ENCODE measurements at places on chromosomes 12 and 14.

DNA sequence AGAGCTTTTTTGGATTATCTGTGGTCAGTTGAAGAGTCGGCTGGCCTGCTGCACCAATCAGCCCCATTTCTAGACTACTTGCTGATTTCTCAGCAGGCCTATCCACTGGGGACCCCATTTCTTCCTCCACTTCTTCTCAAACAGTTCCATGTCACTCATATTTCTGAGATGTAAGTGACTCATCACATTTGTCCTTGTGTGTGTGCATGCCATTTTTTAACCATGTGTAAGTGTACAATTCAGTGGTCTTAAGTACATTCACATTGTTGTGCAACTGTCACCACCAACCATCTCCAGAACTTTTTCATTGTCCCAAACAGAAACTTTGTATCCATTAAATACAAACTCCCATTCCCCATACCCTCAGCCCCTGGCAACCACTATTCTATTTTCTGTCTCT, 14.2 kb downstream of the TMEM229B start:
- no peak for DNase-seq

GRCh38 chr12:91577586-91578539, 395.2 kb upstream of the DCN start:
- DNase-seq = no peak

DNA sequence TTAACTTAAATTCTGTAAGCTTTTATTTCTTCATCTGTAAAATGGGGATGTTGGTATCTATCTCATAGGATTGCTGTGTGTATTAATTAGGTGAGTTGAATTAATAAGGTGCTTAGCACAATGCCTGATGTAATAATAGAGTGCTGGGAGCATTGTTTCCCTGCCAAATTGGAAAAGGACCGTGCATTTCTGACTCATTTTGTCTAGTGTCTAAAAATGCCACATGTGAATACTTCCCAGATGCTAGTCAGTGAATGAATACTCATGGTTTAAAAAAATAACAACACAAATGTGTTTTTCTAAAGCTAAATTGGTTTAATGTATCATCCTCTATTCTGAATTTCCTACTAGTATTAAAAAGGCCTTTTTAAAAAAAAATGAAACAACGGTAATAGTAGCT, 45.4 kb upstream of the NEDD1 start:
- DNase-seq = no peak

GRCh38 chr12:89665556-89665955, 43.1 kb downstream of the ATP2B1 start:
- no peak for DNase-seq

- no peak for DNase-seq
Measured at GRCh38 chr14:73787486-73788316, 63.9 kb upstream of the PTGR2 start.

- no peak for DNase-seq
Measured at GRCh38 chr12:51961834-51962233, 10.3 kb downstream of the ACVR1B start.

- DNase-seq = no peak
Measured at GRCh38 chr12:52090291-52090690, 10.8 kb downstream of the SMIM41 start.

- no peak for DNase-seq
Measured at GRCh38 chr12:67625004-67625403, 23.5 kb upstream of the DYRK2 start.

GRCh38 chr12:105449431-105449830, 118.9 kb downstream of the C12orf75 start:
- DNase-seq = no peak

- DNase-seq = no peak
Measured at GRCh38 chr14:69376439-69376838, 21.7 kb downstream of the ERH start.

GRCh38 chr12:127928178-127928577, 338.8 kb upstream of the TMEM132C start:
- DNase-seq = no peak

DNA sequence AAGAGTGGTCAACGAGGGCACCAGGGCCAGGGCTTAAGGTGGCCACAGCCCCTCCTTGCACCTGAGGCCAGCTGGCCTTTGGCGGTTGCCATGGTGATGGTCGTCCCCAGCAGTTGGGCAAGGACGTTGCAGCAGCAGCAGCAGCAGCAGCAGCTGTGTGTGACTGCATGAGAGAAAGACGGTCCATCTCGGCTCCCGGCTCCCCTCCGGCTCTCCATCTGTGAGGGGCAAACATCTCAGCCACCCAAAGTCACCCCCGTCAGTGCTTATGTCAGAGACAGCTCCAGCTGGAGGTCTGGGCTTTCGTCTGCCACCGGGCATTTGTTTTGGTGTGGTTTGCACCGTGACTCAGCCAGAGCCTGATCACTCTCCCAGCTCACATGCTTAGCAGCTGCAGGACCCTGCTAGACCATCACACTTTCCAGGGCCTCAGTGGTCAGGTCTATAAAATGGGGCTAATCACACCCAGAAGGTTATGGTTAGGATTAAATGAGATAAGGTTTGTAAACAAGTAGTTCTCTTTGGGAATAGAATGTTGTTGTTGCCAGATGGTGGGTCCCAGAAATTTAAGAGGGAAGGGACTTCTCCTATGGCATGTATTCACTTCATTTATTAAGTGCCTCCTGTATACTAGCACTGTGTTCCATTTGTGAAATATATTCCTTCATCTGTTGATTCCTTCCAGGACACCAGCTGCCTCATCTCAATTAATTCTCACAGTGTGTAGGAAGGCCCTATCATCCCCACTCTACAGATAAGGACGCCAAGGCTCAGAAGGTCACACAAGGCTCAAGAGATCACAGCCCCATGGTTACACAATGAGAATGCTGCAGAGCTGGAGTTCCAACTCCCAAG, 212.6 kb upstream of the LHX5 start:
- DNase-seq = no peak

- no peak for DNase-seq
Measured at GRCh38 chr14:54680651-54681050, 113.7 kb downstream of the SAMD4A start.

DNA sequence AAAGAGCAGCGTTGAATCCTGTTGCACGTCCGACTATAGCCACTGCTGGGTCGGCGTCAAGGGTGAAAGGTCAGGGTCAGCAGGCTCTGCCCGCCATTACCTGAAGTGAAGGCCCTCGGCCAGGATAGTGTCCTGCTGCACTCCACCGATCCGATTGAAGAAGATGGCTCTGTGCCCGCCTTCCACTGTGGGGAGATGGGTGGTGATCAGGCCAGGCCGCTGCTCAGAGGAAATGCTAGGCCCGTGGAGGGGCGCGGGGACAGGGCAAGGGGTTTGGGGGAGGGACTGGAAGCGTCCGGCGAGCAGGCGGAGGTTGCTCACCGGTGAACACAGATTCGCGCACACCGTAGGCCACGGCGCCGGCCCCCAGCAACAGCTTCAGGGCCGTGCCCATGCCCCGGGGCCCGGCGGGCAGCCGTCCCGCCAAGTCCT, 352 bp downstream of the PHB2 start:
- DNase-seq = peak; percentile 72

- DNase-seq = no peak
Measured at GRCh38 chr14:75368333-75368732, 59.5 kb upstream of the JDP2 start.

DNA sequence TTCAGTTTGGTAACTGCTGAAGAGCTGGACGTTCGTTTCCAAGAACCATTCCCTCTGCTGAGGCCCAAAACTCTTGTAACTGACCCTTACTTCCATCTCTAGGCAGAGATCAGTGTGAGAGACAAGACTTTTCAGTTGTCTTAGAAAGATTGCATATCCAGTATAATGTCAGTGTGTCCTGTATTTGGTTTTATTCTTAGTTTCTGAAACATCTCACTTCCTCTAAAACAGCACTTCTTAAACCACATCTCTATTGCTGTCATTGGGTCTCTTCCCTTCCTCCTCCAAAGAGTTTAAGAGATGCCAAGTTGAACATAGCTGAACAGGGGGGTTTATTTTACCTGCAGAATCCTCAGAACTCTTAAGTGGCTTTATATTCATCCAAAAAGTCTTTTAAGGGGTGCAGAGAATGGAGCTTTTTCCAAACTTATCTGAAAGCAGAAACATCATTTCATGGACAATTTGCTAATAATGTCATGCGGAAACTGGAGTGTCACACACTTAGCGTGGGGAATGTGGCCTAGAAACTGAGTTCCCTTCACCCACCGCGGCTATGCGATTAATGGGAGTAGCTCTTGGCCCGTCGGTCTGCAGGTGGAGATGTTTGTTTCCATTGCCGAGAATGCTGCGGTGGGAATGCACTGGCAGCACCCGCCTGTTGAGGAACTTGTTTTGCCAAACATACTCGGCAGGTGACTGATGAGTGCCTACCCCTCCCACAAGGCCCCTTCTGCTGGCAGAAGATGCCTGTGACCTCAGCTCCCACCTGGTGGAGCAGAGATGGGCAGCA, 148.2 kb downstream of the ADGRD1 start:
- DNase-seq = peak; percentile 32

DNA sequence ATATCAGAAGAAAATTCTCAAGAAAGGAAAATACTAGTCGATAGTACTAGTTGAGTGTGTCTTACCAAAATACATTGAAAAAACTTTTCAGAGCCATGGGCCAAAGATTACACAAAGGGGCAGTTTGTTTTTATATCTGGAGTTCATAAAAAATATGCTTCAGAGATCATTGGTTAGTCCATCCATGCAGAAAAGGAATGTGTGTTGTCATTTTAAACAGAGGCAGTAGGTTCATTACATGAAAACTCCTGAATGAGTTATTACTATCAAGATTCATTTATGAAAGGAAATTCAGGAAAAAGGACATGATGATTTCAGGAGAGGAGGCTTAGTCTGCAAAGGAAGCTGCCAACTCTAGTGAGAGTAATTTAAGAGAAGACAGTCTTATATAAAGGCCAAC, 354.8 kb downstream of the AEBP2 start:
- no peak for DNase-seq

DNA sequence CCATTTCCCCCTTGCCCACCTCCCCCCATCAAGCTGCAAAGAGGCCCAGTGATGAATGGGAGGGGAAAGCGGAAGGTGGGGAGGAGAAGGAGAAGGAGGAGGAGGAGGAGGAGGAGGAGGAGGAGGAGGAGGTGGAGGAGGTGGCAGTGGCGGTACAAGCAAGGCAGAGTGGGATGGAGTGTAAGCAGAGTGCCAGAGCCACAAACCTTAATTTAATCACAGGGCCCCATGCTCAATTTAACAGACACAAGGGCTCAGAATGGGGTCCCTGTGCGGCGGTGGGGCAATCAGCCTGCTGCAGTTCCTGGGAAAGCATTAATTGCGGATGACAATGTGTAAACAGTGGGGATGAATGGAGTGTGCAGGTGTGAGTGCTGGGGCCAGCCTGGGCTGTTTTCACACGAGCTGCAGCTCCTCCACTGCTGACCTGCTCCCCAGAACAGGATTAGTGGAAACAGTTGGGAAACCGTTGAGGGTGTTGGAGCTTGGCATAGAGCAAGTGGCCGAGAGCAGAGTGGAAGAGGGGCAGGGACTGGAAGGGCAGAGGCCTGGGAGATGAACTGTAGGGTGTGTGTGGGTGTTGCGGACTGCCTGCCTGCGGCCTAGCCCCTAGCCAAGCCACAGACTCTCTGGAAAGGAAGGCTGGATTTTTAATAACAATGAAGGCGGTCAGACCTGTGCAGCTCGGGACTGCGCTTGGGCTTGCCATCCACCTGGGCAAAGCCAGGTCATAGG, 36.4 kb upstream of the SMOC1 start:
- DNase-seq = no peak

DNA sequence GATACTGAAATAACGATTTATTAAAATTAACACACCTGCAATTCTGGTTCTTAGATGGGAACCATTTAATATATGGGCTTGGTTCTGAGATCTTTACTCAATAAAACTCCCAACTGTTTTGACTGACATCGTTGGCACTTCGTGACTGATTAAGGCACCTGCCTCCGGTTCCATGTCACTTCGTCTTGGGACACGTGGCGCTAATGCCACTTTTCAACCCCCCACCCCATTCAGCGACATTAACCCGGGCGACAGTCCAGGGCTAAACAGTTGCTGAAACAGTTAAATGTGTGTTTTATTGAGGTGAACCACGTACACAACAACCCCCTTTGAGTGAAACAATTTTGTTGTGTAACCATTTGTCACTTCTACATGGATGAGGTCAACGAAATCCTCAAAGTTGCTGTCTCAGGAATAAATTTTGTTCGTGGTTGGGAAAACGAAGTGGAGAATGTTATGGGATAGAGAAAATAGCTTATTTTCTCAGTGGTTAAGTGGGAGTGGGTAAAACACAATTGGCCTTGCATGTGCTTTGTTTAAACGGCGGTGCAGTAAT, 9.9 kb upstream of the SLC38A2 start:
- no peak for DNase-seq

DNA sequence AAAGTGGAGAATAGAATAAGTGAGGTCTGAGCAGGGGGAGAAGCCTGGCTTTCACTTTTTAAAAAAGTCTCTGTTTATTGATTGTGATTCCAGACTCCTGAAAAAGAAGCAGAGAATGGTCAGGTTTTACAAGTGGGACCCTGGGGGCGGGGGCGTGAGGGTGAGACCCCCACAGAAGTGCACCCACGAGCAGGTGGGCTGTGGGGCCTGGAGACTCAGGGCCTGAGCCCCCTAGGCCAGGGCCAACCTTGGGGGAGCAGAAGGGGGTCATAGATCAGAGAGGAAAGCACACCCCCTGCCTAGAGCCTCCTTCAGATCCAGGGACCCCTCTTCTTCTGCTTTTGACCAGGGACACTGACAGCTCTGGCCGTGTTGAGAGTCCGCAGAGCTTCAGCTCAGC, 180.3 kb downstream of the ADGRD1 start:
- DNase-seq = no peak

DNA sequence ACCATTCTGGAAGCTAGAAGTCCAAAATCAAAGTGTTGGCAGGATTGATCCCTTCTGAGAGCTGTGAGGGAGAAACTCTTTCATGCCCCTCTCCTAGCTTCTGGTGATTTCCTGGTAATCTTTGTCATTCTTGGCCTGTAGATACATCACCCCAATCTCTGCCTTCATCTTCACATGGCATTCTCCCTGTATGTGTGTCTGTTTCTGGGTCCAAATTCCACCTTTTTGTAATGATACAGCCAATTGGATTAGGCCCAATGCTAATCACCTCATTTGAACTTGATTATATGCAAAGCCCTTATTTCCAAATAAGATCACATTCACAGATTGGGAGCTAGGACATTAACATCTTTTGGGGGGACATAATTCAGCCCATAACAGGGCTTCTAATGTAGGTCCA, 76.9 kb upstream of the MBIP start:
- DNase-seq = no peak

GRCh38 chr12:75660805-75661404, 149.5 kb upstream of the KRR1 start:
- no peak for DNase-seq

GRCh38 chr12:103832048-103832997, 8.7 kb downstream of the NT5DC3 start:
- DNase-seq = no peak

GRCh38 chr12:108580531-108580930, 17.4 kb downstream of the TMEM119 start:
- DNase-seq = no peak

DNA sequence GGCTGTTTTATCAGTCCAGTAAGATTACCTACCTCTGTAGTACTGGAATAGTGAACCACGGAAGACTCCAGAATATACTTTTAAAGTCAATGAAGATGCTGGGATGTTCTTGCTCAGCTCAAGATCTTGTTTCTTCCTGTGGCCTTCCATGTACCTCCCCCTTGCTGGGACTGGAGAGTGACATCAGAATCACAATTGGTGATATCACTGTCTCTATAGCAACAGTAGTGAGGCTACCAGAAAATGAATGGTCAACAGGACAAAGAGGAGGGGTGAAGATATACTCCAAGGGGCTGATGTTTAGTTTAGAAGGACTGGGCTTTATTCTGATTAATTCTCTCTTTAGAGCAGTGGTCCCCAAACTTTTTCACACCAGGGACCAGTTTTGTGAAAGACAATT, 3.8 kb downstream of the AKAP3 start:
- DNase-seq = no peak
